ENCODE measurements at places on chromosomes 2 and 18.

- H3K4me1 ChIP-seq: no peaks in the 10 kb centered on the region
- no peak for DNase-seq
- H3K36me3 ChIP-seq: no peaks in the 10 kb centered on the region
- H3K27ac ChIP-seq: no peak overlapping the region
- H3K27me3 ChIP-seq: no peaks in the 10 kb centered on the region
Observed at GRCh38 chr2:94996305-94997100, 29.0 kb upstream of the MAL start.

GRCh38 chr2:179701524-179702110 is 159.8 kb downstream of the ZNF385B start:
- H3K36me3 ChIP-seq: no peaks in the 10 kb centered on the region
- no peak overlapping the region for H3K27ac ChIP-seq
- DNase-seq: no peak
- H3K4me3 ChIP-seq: no peak overlapping the region

DNA sequence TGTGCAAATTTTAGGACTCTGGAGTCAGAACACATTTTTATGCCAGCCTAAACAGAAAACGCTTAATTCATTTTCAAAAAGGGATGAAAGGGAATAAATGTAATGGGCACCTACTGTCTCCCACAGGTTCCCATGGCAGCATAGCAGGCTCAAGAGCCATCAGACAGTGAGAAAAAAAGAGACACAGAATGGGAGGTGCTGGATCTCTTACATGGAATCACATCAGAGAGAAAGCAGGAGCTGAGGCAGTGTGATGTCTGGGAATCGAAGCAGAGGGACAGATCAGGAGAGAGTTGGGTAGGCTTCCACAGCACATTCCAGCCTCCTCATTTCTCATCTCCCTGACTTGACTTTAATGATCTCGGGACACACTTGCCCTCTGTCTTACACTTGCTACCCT is 684.3 kb downstream of the KCNJ3 start:
- no peak overlapping the region for H3K4me3 ChIP-seq
- no peak overlapping the region for H3K27ac ChIP-seq
- DNase-seq: no peak
- no peaks in the 10 kb centered on the region for H3K27me3 ChIP-seq
- no peaks in the 10 kb centered on the region for H3K4me1 ChIP-seq

- no peaks in the 10 kb centered on the region for H3K27me3 ChIP-seq
- DNase-seq: no peak
- no peak overlapping the region for H3K27ac ChIP-seq
- H3K36me3 ChIP-seq: no peaks in the 10 kb centered on the region
Observed at GRCh38 chr2:47903781-47904490, 2.4 kb downstream of the FBXO11 start.

DNA sequence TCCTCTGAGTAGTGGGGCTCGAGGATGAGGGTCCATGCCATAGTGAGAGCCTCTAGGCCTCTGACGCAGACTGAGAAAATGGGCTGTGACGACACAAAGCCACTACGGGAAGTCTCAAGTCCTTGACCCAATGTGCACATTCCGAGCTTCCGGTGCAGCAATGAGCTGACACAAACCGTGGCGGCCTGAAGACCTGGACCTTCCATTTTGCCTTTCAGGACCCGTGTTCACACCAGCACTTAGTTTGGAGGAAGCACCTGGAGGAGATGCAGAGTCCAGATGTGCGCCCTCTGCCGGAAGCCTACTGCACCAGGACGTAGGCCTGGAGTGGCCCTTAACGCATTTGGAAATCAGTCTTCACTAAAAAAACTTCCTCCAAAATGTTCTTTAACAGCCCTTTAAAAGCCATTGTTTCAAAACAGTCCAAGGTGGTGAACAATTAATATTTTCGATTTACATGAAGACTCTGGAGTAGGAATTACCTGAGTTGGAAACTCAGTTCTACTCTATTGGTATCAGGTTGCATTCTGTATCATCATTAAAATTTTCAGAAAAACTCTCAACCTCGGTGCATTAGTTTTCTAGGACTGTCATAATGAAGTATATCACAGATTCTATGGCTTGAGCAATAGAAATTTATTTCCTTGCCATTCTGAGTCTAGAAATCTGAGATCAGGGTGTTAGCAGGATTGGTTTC is 33.9 kb downstream of the BMP10 start:
- no peaks in the 10 kb centered on the region for H3K4me1 ChIP-seq
- H3K36me3 ChIP-seq: no peaks in the 10 kb centered on the region
- H3K27ac ChIP-seq: no peak overlapping the region
- H3K27me3 ChIP-seq: no peaks in the 10 kb centered on the region

DNA sequence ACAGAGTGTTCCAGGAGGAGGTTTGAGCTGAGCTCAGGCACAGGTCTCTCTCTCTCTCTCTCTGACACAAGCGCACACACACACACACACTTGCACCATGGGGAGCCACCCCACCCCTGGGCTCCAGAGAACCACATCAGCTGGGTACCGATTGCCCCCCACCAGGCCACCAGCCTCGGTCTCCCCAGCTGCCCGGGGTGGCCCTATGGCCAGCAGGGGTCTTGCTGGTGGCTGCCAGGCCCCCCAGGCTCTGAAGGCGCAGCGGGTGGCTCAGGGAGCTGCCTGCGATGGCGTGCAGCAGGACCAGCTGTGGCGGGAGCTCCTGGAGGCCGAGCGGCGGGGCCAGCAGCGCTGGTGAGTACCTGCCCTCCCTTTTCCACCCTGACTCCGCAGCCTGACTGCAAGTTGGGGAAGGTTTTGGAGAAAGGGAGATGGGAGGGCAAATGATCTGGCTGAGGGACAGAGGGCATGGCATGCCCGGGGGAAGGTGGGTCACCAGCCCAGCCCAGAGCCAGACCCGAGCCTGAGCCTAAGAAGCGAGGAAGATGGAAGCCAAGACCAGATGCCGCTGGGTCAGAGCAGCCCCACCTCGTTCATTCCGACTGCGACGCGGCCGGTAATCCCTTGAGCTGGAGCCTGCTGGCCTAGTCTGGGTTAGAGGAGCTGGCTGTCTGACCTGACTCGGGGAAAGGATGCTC is 21.9 kb upstream of the SLC66A3 start:
- H3K27me3 ChIP-seq: peaks cover 11% of the 10 kb centered on the region
- H3K4me3 ChIP-seq: peak overlapping the region; percentile 44
- peak; percentile 76 for DNase-seq
- H3K4me1 ChIP-seq: peaks cover 12% of the 10 kb centered on the region
- no peaks in the 10 kb centered on the region for H3K36me3 ChIP-seq
- H3K27ac ChIP-seq: no peak overlapping the region

DNA sequence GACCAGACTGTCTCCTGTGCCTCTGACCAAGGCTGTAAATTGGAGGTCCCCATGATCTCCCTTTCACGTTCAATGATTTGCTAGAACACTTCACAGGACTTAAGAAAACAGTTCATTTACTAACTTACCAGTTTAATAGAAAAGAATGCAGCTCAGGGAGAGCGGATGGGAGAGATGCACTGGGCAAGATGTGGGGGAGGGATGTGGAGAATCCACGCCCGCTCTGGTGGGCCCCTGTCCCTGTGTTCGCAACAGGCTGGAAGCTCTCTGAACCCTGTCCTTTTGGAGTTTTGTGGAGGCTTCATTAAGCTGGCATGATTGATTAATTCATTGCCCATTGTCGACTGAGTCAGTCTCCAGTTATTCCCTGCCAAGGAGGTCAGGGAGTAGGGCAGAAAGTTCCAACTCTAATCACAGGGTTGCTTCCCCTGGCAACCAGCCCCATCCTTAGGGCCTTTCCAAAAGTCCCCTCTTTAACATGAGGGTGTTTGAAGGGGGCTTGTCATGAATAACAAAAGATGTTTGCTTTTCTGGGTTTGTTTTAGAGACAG is 257.1 kb downstream of the ACKR3 start:
- no peaks in the 10 kb centered on the region for H3K27me3 ChIP-seq
- no peak overlapping the region for H3K4me3 ChIP-seq
- no peaks in the 10 kb centered on the region for H3K36me3 ChIP-seq
- no peak for DNase-seq
- no peak overlapping the region for H3K27ac ChIP-seq

- no peak overlapping the region for H3K27ac ChIP-seq
- H3K4me1 ChIP-seq: peaks cover 9% of the 10 kb centered on the region
- no peaks in the 10 kb centered on the region for H3K36me3 ChIP-seq
- DNase-seq: no peak
Observed at GRCh38 chr2:152175012-152175367, 573 bp downstream of the STAM2 start.

DNA sequence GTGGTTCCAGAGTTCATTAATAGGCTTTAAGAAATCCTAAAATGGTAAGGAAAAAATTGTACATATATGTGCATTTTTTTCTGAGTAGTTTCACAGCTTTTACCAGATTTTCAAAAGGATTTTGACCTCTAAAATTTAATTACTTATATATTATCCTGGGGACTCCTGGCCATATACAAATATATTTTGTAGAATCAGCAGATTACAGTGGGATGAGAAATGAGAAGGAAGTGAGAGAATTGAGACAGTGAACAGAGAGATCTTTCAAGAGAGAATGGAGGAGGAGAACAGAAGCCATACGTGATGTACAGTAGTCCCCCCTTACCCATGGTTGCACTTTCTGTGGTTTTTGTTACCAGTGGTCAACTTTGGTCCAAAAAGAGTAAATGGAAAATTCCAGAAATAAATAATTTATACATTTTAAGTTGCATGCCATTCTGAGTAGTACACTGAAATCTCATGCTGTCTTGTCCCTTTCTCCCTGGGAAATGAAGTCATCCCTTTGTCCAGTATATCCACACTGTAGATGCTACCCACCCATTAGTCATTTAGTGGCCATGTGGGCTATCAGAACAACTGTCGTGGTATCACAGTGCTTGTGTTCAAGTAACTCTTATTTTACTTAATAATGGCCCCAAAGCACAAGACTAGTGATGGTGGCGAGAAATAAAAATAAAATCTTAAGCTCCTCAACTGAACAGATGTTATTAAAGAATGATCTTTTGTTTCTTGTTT is 130.4 kb upstream of the MYO3B start:
- no peaks in the 10 kb centered on the region for H3K4me1 ChIP-seq
- no peaks in the 10 kb centered on the region for H3K36me3 ChIP-seq
- no peak overlapping the region for H3K27ac ChIP-seq
- H3K27me3 ChIP-seq: no peaks in the 10 kb centered on the region
- H3K4me3 ChIP-seq: no peak overlapping the region
